Colonic mucosa (tissue), 4 donors: ENCODE measurements at places on chromosomes 7 and 10. TPM values are rescaled to one million over a fixed set of nuclear protein-coding genes. Genes with fewer than 3 reads are reported as not detected.

The TAS2R41 gene
- not detected for total RNA-seq

GRCh38 chr10:131656431-131656841 lies 244.4 kb upstream of the PPP2R2D start:
- no peak for DNase-seq

GRCh38 chr10:74186678-74187077 lies 35.7 kb downstream of the ADK start:
- no peak for DNase-seq

GRCh38 chr10:56561336-56561735 lies 200.3 kb upstream of the ZWINT start:
- DNase-seq: no peak

DNA sequence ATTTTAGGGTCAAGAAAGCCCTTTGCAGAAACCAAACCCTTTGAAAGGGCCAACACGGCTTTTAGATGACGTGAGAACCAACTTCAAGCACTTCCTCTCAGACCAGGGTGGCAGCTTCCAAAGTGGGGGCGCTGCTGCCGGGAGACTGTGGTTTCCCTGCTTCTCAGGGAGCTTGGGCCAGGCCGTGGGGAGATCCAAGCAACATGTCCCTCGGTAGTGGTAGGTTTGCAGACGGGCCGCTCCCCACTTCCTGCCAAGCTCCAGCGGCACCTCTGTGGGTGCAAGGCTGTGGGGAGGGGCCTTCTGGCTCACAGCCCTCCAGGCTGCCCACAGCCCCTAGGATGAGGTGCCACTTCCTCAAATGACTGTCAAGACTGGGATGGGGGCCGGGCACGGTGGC lies 132.4 kb downstream of the FAM53B start:
- DNase-seq: no peak

DNA sequence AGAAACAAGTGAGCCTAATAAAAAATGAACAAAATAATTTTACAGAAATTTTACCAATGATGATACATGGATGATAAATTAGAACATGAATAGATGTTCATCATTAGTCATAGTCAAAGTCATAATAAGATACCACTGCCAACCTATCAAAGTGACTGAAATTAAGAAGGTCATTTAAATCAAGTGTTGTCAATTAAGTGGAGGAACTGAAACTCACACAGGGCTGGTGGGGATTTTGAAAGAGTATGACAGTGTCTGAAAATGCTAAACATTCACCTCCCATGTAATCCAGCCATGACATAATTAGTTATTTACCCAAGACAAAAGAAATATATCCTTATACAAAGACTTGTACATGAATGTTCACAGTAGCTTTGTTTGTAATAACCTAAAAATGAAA lies 57.1 kb upstream of the DYNC1I1 start:
- DNase-seq: no peak

DNA sequence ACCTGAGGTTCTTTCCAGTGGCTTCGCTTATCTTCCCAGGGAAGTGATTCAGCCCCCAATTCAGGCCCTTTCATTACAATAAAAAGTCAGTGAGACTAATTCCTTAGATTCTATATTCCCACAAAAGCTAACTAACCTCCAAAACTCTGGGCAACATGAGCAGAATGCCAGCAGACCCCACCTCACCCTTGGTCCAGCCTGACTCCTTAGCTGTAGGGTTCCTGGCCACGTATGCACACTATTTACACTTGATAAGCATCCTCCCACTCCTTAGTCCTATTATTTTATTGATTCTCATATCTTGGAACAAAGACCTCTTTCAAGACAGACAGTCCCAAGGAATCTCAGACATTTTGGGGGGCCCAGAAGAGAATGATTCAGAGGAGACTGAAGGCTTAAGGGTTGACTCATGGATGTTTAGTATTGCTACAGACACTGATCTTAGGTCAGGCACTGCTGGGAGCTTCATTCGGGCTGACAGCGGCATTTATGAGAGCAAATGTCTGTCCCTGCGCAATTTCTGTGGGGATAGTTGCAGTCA lies 162.6 kb upstream of the GDF10 start:
- no peak for DNase-seq

DNA sequence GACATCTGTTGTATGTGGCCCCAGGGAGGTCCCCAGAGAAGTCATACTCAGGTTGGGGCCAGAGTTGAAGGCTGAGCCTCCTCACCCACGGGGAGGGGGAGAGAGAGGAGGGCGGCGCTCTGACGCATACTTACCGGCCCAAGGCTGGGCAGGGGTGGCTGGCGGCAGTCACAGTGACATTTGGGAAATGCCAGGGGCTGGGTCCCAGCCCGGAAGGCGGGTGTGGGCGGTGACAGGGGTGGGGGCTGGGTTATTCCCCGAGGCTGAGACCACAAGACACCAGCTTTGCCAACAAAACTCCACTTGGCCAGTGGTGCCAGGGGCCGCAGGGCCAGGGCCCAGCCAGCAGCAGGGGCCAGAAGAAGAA lies 41.1 kb downstream of the RASGEF1A start:
- peak; percentile 11 for DNase-seq

- DNase-seq: no peak
Observed at GRCh38 chr7:85133560-85133959, 53.3 kb downstream of the SEMA3D start.

DNA sequence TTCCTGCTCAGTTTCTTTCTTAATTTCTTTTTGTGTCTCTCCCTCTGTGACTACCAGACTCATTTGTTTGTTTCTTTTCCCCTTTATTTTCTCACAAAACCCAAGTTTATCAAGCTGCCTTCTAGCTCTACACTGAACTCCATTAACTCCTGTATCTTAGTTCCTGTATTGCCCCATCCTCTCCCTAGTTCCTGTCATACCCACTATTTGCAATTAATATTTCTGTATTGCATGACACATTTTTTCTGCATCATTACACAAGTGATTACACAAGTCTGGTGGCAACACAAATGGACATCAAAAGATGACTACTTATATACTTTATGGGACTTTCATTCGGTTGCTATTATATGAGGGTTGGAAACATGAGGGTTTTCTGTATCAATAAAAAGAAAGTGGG lies 26.9 kb upstream of the OR9A4 start:
- DNase-seq: no peak

GRCh38 chr10:23540401-23541030 lies 101.6 kb downstream of the OTUD1 start:
- no peak for DNase-seq
